ENCODE measurements at places on chromosomes 4 and X.

GRCh38 chr4:134201216-134202161 is at the start of gene PABPC4L:
Gene PABPC4L (minus strand): TSS chr4:134201789. CDS start chr4:134201019, 770 bp downstream.
- DNase-seq = no peak

- no peak for DNase-seq
Measured at GRCh38 chrX:23012162-23012561, 12.4 kb downstream of the DDX53 start.

GRCh38 chr4:186051096-186051495 is 17.9 kb upstream of the TLR3 start:
- DNase-seq = no peak

DNA sequence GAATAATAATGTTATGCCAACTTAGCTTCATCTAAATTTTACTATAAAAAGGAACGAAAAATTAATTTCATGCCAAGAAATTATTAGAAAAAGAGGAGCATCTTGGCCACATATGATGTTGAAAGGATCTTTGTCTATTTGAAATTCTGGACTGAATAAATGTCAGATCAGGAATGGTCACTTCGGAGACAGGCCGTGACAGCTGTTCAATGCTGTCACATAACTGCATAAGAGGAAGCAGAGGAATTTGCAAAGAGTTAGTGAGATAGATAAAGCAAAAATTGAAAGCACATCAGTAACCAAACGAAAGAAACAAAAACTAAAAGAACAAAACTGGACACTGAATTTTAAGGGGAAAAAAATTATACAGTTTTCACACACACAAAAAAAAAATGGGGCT is 100.9 kb downstream of the GASK1B start:
- no peak for DNase-seq

DNA sequence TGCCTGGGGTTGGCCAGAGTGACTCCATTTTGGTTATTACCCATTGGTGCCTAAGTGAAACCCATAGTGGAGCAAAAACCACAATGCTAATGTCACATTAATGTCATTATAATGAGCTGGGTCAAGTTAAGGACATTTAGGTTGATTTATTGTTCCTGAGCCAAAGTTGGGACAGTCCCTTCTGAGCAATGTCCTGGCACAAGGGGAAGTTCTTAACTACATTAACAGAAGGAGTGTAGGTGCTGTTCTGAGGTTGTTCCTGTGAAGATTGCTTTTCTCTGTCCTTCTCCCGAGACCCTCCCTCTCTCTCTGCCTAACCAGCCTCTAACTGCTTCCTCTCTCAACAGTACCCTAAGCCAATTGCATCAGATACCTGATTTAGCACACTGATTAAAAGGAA is 1956.8 kb upstream of the PCDH10 start:
- no peak for DNase-seq

GRCh38 chrX:86237482-86237881 is 89.2 kb downstream of the DACH2 start:
- DNase-seq = no peak

DNA sequence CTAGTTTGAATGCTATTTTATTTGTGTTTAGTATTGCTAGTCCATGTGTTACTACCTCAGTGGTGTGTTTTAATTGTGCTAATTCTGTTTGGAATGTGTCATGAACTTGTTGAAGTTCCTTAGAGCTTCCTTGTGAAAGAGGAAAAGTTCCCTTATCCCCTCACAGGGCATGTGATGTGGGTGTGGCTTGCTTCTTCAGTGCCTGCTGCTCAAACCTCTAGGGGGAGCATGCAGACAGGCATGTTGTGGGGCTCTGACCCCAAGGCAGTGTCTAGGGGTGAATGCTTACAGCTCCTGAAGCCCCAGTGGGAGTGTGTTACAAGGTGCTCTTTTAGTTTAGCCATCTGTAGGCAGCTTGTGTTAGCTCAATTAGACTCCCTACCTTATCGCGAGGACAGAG is 86.5 kb downstream of the MAGED4 start:
- DNase-seq = no peak

- no peak for DNase-seq
Measured at GRCh38 chr4:93834249-93835066, 5.9 kb downstream of the ATOH1 start.

DNA sequence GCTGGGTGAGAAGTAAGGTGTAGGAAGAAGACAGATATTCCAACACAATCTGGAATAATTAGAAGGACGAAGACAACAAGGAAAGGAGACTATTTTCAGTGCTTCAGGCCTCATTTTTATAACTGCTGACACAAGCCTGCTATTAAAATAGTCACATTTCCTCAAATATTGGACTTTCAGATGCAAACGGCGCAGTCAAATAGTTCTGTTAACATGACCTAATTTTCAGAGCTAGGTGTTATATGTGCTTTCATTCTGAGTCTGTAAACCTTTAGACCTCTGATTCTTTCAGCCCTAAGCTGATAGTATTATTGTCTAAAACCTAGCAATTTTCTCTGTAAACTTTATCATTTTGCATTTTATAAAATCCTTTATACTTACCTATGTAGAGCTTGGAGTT is 261.5 kb downstream of the IL1RAPL1 start:
- DNase-seq = no peak

- DNase-seq = no peak
Measured at GRCh38 chr4:145539671-145540070, 58.0 kb downstream of the SMAD1 start.

- no peak for DNase-seq
Measured at GRCh38 chr4:55029821-55030503, 95.4 kb downstream of the KDR start.

DNA sequence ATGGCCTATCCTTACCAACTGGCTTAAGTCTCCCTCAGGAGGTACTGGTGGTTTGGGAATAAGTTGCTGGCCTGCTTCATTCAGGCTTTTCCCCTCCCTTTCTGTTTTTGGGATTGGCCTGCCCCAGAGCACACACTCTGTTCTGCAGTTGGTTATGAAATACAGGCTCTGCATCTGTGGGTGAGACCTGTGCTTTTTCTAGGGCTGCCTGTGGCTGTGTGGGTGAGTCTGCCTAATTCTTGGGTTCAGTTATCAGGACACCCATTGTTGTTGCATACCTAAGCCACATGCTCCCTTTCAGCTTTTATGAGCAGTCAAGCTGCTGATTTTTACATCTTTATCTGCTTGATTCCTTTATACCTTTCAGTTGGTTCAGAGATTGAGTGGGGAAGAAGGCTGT is 19.0 kb upstream of the CWH43 start:
- DNase-seq = no peak

- DNase-seq = no peak
Measured at GRCh38 chr4:152719291-152719690, 39.5 kb upstream of the TMEM154 start.

Measured in stimulated activated CD4-positive, alpha-beta T cell treated with anti-CD3 and anti-CD28 coated beads, TNF-alpha, amount 100 ng/mL, for 1 hour (primary cell).